Left ventricle myocardium inferior (tissue), 1 donor: ENCODE measurements at places on chromosomes 2 and 18. TPM values are rescaled to one million over a fixed set of nuclear protein-coding genes. Genes with fewer than 3 reads are reported as not detected.

TCF23 gene
- total RNA-seq, result 0.08 TPM

ALKAL2 gene
- total RNA-seq, result 1.1 TPM

LYPD6 gene
- 0.08 TPM for total RNA-seq

UGT1A8 gene
- not detected for total RNA-seq

REEP1 gene
- 30.2 TPM for total RNA-seq

COA5 gene
- 33.3 TPM for total RNA-seq

NT5DC4 gene
- not detected for total RNA-seq

COLEC11 gene
- total RNA-seq, result 4.9 TPM

LOXL3 gene
- 4.7 TPM for total RNA-seq

FHOD3 gene
- 346 TPM for total RNA-seq

UGT1A4 gene
- total RNA-seq, result not detected

VSNL1 gene
- 15.8 TPM for total RNA-seq

CDKL4 gene
- 0.66 TPM for total RNA-seq

PTMA gene
- total RNA-seq, result 209 TPM

MBD2 gene
- 43.7 TPM for total RNA-seq

- no peak for DNase-seq
Observed at GRCh38 chr2:204664708-204665121, 119.4 kb downstream of the PARD3B start.

- DNase-seq, result no peak
Observed at GRCh38 chr2:156006721-156007618, 325.6 kb downstream of the NR4A2 start.

DNA sequence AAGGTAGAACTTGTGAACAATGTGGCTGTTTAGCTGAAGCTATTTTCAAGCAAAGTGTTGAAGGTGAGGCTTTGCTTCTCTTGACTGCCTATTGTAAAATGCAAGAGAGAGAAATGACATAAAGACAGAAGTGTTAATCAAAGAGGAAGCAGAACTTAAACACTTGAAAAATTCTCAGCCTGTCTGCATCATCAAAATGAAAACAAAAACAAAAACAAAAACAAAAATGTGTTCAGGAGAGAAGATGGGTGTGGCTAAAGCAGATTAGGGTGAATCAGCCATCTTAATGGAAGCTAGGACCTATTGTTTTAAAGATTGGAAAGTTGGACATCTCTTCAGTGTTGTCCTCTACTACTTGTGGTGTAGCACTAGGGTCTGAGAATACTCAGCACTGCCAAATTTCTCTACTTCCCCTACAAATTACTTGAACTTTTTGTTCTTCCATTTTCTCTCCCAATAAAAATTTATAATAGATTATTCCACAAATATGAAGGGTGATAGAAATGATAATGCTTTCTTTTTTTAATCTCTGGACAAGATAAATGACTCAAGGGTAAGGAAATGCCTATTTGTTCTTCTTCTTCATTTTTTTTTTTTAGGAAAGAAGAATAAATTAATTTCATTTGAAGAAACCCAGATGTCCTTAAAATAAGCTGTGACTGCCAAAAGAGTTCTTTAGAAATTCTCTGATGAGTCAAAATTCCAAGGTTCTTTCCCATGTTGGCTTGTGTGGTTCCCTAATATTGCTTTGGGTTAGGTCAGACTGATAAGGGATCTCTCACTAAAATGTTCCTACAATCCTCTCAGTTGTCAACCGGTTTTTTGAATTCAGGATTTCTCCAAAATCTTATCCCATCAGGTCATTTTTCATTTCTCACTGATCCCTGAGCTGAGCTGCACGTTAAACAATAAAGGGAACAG, 571.2 kb upstream of the ZEB2 start:
- no peak for DNase-seq

DNA sequence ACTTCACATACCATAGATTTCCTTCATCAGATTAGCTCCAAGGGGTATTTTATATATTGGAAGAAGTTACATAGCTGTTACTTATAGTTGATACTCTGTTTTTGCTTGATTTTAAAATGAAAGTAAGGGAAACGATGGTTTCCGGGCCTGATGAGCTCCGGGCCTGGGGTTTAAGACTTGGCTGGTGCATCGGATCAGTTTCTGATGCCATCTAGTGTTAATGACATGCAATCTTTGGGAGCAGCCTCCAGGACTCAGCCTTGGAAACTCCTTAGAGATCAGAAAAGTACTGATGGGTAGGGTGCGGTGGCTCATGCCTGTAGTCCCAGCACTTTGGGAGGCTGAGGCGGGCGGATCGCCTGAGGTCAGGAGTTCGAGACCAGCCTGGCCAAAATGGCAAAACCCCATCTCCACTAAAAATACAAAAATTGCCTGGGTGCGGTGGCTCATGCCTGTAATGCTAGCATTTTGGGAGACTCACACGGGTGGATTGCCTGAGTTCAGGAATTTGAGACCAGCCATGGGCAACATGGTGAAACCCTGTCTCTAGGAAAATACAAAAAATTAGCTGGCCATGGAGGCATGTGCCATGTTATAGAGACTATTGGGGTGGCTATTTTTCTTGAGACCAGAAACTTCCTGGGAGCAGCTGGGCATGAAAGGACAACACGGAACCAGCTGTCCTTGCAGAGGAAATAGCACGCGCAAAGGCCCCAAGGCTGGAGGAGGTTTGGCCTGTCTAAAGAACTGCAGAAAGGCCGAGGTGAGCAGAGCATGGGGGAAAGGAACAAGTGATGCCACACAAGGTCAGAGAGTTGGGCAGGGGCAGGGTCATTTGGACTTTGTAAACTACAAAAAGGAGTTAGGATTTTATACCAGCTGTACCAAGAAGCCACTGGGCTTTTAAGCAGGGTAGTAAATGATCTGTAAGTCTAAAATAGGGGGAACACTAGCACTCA, 46.9 kb upstream of the CNOT11 start:
- DNase-seq, result peak; percentile 25

GRCh38 chr2:141770530-141770929, 360.3 kb downstream of the LRP1B start:
- DNase-seq, result no peak

DNA sequence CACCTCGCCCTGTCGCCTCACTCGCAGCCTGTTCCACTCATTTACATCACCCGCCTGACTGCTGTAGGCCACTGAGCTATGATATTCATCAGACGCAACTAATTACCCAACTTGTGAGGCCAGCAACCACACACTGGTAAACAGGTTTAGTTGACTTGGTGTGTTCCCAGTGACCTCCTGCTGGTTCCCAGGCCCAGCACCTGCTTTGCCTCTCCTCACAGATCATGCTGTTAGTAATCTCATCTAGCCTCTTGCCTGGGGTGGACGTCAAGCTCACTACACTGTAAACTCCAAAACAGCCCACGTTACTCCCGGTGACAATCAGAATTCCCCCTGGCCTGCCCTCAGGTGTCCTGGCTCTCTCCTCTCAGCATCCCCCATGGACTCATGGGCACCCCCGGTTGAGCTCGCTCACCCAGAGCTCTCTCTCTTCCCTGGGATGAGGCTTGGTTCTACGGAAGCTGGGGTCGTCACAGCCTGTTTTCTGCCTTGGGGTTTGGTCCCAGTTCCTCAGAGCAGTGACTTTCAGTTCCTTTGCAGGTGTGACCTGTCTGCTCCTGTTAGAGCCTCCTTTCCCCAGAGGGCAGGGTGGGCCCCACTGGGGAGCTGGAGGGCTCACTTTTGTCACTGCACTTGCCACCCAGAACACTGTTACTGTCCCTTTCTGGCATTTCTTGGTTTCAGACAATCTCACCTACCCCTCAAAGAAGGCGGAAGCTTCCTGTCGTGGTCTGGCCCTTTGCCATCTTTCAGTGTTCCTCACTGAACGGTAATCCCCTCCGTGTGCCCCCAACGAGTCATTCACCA, 40.3 kb downstream of the INPP5D start:
- DNase-seq, result no peak

DNA sequence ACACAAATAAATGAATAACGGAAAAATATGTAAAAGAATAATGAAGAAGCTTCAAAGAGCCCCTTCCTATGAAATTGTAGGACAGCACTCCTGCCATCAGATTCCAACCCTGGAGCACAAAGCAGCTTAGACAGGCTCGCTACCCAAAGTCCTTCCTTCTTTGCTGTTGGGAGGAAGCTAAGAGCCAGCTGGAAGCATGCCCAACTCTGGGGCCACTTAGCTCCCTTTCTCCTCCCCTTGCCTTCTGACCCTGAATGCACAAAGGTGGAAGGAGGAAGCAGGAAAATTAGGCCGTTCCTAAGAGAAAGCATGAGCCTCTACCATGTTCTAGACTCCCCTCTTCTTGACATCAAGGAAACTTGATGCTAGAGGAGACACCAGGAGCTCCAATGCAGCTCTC, 700.8 kb downstream of the RNF144A start:
- DNase-seq, result no peak

- no peak for DNase-seq
Observed at GRCh38 chr2:149156971-149157740, 118.7 kb downstream of the LYPD6B start.

DNA sequence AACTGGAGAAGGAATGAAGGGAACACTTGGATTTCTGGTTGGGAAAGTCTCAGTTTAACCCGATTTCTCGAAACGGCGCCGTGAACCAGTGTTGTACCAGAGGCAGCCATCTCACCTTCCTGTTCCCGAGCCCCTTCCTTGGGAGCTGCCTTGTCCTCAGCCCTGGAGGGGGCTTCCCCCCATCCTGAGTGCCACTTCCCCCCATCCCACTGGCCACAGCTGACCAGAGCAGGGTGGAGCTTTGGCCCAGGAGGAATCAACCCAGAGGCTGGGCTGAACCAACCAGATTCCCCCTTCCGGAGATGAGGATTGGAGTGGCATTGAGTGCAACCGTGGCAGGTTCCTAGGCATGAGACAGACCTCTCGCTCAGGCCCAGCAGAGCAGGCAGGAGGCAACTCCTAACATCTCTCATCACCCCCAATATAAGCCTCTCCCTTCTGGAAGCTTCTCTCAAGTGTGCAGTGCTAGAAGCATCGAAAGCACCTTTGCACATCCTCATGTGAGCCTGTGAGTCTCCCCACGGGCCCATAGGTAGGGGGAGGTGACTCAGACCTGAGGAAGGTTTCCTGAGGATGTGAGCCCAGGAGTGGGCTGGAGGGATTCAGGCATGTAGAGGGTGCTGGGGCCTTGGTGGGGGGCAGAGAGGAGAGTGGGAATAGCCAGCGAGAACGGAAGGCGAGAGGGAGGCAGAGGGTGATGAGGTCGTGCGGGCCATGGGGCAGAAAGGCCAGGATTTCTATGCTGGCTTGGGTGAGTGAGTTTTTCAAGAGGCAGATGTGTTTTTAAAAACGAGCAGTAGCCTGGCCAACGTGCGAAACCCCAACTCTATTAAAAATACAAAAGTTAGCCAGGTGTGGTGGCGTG, 11.9 kb downstream of the NGEF start:
- no peak for DNase-seq

- no peak for DNase-seq
Observed at GRCh38 chr2:9707611-9708160, 76.9 kb upstream of the YWHAQ start.

GRCh38 chr2:192195548-192196418, 1.1 kb upstream of the TMEFF2 start:
- DNase-seq, result peak; percentile 10

- DNase-seq, result no peak
Observed at GRCh38 chr2:15311201-15311907, 249.8 kb downstream of the NBAS start.

GRCh38 chr2:236998236-236998635, 87.5 kb upstream of the COPS8 start:
- DNase-seq, result no peak

DNA sequence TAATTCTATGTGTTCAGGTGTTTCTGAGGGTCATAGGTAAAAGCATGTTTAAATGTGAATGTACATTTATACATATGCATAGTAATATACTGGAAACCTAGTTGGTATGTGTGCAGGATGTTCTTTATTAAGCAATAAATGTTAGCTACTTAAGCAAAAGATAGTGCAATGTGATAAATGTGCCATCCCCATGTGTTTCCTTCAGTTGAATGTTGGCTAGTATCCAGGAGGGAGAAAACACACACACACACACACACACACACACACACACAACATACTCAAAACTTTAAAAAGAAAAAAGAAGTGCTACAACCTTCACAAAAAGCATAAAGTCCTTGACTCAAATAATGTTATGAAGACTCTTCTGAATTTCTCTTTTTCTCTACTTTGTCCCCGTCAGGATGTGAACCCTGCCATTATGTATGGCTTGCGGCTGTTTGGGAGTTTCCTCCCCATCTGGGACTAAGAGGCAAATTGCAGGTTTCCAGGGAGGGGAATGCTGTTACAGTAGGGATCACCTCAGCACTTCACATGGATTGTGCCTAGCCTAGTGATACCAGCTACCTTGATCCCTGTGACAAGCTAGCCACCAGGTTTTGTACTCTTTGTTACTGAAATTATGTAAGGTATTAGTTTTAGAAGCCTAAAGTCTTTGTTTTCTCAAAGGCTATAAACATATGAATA, 82.6 kb downstream of the IKZF2 start:
- no peak for DNase-seq

GRCh38 chr2:3611589-3611988, 16.7 kb downstream of the COLEC11 start:
- no peak for DNase-seq

DNA sequence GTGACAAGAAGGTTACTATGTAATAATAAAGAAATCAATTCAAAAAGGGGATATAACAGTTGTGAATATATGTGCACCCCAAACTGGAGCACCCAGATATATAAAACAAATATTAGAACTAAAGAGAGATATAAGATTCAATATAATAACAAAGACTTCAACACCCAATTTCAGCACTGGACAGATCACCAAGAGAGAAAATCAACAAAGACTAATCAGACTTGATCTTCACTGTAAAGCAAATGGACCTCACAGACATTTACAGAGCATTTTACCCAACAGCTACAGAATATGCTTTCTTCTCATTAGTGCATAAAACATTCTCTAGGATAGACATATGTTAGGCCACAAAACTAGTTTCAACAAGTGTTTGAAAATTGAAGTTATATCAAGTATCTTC, 287.7 kb downstream of the DSC3 start:
- DNase-seq, result no peak

GRCh38 chr2:180652794-180653193, 327.6 kb upstream of the UBE2E3 start:
- no peak for DNase-seq

- DNase-seq, result no peak
Observed at GRCh38 chr2:101463911-101464641, 10.8 kb downstream of the RFX8 start.

- DNase-seq, result no peak
Observed at GRCh38 chr2:120982598-120982997, 246.9 kb downstream of the GLI2 start.
